Muscle of leg (tissue), 16 donors: ENCODE measurements at places on chromosomes 11 and 22. TPM values are rescaled to one million over a fixed set of nuclear protein-coding genes. Genes with fewer than 3 reads are reported as not detected.

- peaks cover 2% of the 10 kb centered on the region for H3K27me3 ChIP-seq
- peaks cover 15% of the 10 kb centered on the region for H3K4me1 ChIP-seq
- H3K27ac ChIP-seq, result peak within 1 kb of the TSS; percentile 65
- H3K4me3 ChIP-seq, result peak within 1 kb of the TSS; percentile 30
- no peaks in the 10 kb centered on the region for H3K36me3 ChIP-seq
- peak; percentile 82 for DNase-seq
Measured at GRCh38 chr11:64996710-64997380, at the start of gene BATF2. Gene BATF2 (minus strand): TSS chr11:64996971. CDS start chr11:64996914, 57 bp downstream.

GRCh38 chr11:108886005-108886659, 221.3 kb downstream of the DDX10 start:
- H3K36me3 ChIP-seq, result no peaks in the 10 kb centered on the region
- no peak overlapping the region for H3K27ac ChIP-seq
- H3K4me1 ChIP-seq, result peaks cover 3% of the 10 kb centered on the region

- no peaks in the 10 kb centered on the region for H3K27me3 ChIP-seq
- no peaks in the 10 kb centered on the region for H3K36me3 ChIP-seq
- no peak overlapping the region for H3K4me3 ChIP-seq
- peaks cover 87% of the 10 kb centered on the region for H3K4me1 ChIP-seq
- no peak overlapping the region for H3K27ac ChIP-seq
- peak; percentile 49 for DNase-seq
Measured at GRCh38 chr11:11971906-11972547, 36.4 kb downstream of the DKK3 start.

GRCh38 chr11:60855726-60856633, at the start of gene PTGDR2:
Gene PTGDR2 (minus strand): TSS chr11:60855950. CDS start chr11:60853722, 2,228 bp downstream.
- H3K36me3 ChIP-seq, result peaks cover 16% of the 10 kb centered on the region
- no peak for DNase-seq
- H3K27me3 ChIP-seq, result no peaks in the 10 kb centered on the region
- peaks cover 15% of the 10 kb centered on the region for H3K4me1 ChIP-seq

- H3K4me3 ChIP-seq, result no peak overlapping the region
- DNase-seq, result no peak
- H3K4me1 ChIP-seq, result peaks cover 4% of the 10 kb centered on the region
Measured at GRCh38 chr11:113241636-113242054, 72.7 kb upstream of the TTC12 start.

DNA sequence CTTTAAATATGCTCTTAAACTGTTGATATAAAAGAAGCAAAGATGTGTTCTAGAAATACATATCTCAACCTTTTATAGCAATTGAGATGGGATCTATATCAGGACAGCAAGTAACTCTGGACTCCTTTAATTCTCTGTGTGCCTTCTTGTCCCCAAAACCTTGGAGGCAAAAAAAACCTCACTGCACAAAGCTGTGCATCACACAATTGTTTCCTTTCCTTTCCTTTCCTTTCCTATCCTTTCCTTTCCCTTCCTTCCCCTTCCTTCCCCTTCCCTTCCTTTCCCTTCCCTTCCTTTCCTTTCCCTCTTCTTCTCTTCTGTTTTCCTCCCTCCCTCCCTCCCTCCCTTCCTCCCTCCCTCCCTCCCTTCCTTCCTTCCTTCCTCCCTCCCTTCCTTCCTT, 9.5 kb upstream of the TTC12 start:
- H3K4me1 ChIP-seq, result no peaks in the 10 kb centered on the region
- no peaks in the 10 kb centered on the region for H3K27me3 ChIP-seq

DNA sequence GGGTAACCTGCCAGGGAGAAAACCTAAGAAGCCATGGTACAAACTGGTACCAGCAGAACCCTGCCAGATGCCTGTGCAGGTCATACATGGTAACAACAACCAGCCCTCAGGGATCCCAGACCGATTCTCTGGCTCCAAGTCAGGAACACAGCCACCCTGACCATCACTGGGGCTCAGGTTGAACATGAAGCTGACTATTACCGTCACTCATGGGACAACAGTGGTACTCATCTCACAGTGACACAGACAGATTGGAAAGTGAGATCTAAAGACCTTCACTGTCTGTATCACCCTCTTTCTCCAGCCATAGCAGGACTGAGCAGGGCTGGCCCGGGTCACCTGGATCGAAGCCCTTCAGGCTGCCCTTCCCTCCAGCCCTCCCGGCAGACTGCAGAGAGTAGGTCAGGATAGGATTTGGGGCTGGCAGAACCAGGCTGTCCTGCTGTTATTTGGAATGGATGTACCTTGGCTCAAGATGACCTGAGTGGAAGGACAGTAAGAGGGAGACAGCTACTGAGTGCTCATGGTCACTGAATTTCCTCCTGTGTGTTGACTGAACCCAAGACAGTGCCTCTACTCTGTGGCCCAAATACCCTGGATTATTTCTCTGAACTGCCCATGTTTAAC, 94.7 kb downstream of the GGTLC2 start:
- H3K27me3 ChIP-seq, result peaks cover 11% of the 10 kb centered on the region
- DNase-seq, result no peak
- no peak overlapping the region for H3K27ac ChIP-seq
- no peaks in the 10 kb centered on the region for H3K4me1 ChIP-seq

GRCh38 chr22:37167176-37167980, 17.7 kb upstream of the IL2RB start:
- no peaks in the 10 kb centered on the region for H3K36me3 ChIP-seq
- peaks cover 2% of the 10 kb centered on the region for H3K27me3 ChIP-seq
- no peak overlapping the region for H3K4me3 ChIP-seq
- no peak overlapping the region for H3K27ac ChIP-seq
- H3K4me1 ChIP-seq, result peaks cover 4% of the 10 kb centered on the region

GRCh38 chr11:11567936-11568650, 53.7 kb downstream of the GALNT18 start:
- no peaks in the 10 kb centered on the region for H3K27me3 ChIP-seq
- no peak overlapping the region for H3K4me3 ChIP-seq
- H3K36me3 ChIP-seq, result no peaks in the 10 kb centered on the region
- H3K4me1 ChIP-seq, result peaks cover 26% of the 10 kb centered on the region

DNA sequence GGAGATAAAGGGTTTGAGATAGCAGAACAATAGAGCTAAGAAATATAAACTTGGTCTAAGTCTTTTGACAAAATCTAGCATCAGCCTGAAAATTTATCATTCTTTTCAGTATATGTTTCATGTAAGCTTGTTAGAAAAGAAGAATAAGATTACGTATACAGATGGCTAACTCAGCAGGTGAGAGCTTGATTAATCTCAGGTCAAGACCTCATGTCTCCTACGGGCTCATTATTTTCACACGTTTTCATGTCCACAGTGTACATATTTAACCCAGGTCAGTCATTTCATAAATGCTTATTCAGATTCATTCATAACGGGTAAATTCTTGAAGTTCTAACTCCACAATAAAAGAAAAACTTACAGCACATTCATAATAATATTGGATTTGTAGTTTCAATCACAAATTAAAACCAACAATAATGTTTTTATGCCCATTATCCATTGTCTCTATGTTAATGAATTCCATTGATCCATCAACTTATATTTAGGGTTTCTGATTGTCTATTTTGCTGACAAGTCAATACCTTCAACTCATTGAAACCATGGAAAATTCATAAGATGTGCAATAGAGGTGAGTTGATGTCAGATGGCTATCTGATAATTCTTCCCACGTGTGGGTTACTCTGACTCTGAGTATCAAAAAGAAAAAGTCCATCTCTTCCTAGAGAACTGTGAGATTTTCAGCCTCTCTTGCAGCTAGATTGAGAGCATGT, 102.6 kb downstream of the CASP12 start:
- no peaks in the 10 kb centered on the region for H3K36me3 ChIP-seq
- no peaks in the 10 kb centered on the region for H3K4me1 ChIP-seq
- H3K27ac ChIP-seq, result no peak overlapping the region
- no peak for DNase-seq

DNA sequence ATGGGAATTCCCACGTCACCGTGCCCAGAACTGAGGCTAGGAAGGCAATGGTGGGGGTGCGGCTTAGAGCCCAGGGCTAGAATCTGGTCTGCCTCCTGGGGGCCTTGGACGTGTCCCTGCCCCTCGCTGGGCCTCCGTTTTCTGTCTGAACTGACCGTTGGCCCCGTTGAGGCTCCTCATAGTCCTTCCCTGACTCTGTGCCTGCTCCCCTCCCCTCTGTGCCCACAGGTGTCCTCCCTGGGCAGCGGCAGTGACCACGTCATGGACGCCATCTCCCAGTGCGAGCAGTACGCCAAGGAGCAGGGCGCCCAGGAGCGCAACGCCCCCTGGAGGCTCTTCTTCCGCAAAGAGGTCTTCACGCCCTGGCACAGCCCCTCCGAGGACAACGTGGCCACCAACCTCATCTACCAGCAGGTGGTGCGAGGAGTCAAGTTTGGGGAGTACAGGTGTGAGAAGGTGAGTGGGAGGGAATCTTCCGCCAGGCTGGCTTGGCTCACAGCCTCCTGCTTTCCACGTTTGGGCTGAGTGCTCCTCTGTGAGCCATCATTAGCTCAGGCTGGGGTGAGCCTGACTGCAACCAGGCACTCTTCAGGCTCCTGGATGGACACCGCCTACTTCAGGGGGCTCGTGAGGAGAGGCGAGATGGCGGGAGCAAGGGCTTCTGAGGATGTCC, 63.9 kb downstream of the MYO7A start:
- H3K4me3 ChIP-seq, result no peak overlapping the region
- no peaks in the 10 kb centered on the region for H3K36me3 ChIP-seq
- peaks cover 2% of the 10 kb centered on the region for H3K27me3 ChIP-seq
- H3K27ac ChIP-seq, result no peak overlapping the region
- DNase-seq, result no peak

GRCh38 chr11:125168918-125169456, 4.4 kb downstream of the PKNOX2 start:
- H3K36me3 ChIP-seq, result peaks cover 2% of the 10 kb centered on the region
- H3K27me3 ChIP-seq, result peaks cover 17% of the 10 kb centered on the region
- H3K27ac ChIP-seq, result peak overlapping the region; percentile 96
- H3K4me3 ChIP-seq, result no peak overlapping the region
- H3K4me1 ChIP-seq, result peaks cover 62% of the 10 kb centered on the region

GRCh38 chr11:31818874-31819331, 7.8 kb upstream of the PAX6 start:
- peaks cover 97% of the 10 kb centered on the region for H3K27me3 ChIP-seq
- H3K36me3 ChIP-seq, result no peaks in the 10 kb centered on the region
- DNase-seq, result no peak
- H3K4me1 ChIP-seq, result peaks cover 42% of the 10 kb centered on the region
- H3K27ac ChIP-seq, result no peak overlapping the region

- H3K4me1 ChIP-seq, result no peaks in the 10 kb centered on the region
- no peaks in the 10 kb centered on the region for H3K36me3 ChIP-seq
- no peaks in the 10 kb centered on the region for H3K27me3 ChIP-seq
- no peak overlapping the region for H3K4me3 ChIP-seq
- no peak overlapping the region for H3K27ac ChIP-seq
- DNase-seq, result no peak
Measured at GRCh38 chr11:60343094-60343704, 16.1 kb downstream of the MS4A6E start.

- DNase-seq, result no peak
- H3K4me3 ChIP-seq, result no peak overlapping the region
- H3K36me3 ChIP-seq, result peaks cover 48% of the 10 kb centered on the region
Measured at GRCh38 chr11:33719587-33719986, 16.6 kb downstream of the CD59 start.

DNA sequence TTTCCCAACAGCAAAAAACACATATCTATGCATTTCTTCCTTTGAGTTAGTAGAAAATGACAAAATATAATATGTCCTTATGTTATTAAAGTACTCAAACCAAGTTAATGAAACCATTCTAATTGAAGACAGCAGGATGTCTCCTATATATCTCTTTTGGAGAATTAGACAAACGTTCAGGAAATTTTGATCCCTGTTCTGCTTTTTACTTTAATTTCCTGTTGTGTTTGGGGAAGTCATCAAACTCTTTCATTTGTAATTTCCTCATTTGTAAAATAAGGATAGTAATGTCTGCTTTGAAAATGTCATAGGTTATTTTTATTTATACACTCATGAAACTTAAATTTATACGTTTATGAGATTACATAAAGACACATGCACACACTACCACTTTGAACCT, 281.8 kb upstream of the ANO5 start:
- H3K27ac ChIP-seq, result no peak overlapping the region
- H3K27me3 ChIP-seq, result no peaks in the 10 kb centered on the region
- no peak overlapping the region for H3K4me3 ChIP-seq
- H3K36me3 ChIP-seq, result no peaks in the 10 kb centered on the region
- no peak for DNase-seq

- H3K4me1 ChIP-seq, result no peaks in the 10 kb centered on the region
- no peaks in the 10 kb centered on the region for H3K27me3 ChIP-seq
- no peak overlapping the region for H3K4me3 ChIP-seq
- DNase-seq, result peak; percentile 24
- no peak overlapping the region for H3K27ac ChIP-seq
Measured at GRCh38 chr22:20741634-20742581, 32.0 kb upstream of the SERPIND1 start.

- H3K27ac ChIP-seq, result peak overlapping the region; percentile 85
- H3K4me1 ChIP-seq, result peaks cover 90% of the 10 kb centered on the region
- peak; percentile 87 for DNase-seq
- no peaks in the 10 kb centered on the region for H3K27me3 ChIP-seq
- H3K4me3 ChIP-seq, result peak overlapping the region; percentile 79
Measured at GRCh38 chr22:19986410-19987341, 29.9 kb downstream of the ARVCF start.

- no peaks in the 10 kb centered on the region for H3K4me1 ChIP-seq
- H3K4me3 ChIP-seq, result no peak overlapping the region
- peaks cover 15% of the 10 kb centered on the region for H3K36me3 ChIP-seq
- H3K27ac ChIP-seq, result no peak overlapping the region
- H3K27me3 ChIP-seq, result no peaks in the 10 kb centered on the region
Measured at GRCh38 chr11:113796663-113797259, 17.2 kb downstream of the CLDN25 start.

DNA sequence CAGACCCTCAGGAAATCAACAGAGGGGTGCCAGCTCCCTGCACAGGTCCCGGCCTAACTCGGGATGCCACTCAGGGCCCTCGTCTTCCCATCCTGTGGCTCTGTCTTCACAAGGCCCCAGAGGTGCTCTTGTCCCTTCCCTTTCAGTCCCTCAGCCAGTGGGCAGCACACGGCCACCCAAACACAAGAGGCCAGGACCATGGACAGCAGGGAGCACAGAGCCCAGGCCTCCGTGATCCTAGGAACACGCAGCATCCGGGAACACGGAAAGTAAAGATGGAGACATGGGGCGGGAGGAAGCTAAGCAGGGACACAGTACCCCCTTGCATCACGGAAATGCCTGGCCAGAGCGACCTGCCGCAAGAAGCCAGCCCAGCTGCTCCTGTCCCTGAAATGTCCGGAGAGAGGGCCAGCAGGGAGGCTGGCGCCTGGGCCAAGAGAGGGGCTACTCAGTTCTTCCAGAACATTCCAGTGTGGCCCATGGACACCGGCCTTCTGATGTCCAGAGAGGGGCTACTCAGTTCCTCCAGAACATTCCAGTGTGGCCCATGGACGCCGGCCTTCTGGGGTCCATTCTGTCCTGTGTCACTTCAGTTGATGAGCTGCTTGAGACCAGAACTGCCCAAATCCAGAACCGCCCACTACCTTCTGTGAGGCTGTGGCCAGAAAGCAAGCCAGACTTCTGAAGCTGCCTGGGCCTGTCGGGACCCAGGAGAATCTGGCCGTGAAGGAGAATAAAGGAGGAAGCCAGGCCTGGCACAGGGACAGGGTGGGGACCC, 274.0 kb downstream of the BRD1 start:
- DNase-seq, result peak; percentile 39
- no peaks in the 10 kb centered on the region for H3K4me1 ChIP-seq
- no peaks in the 10 kb centered on the region for H3K36me3 ChIP-seq
- peaks cover under 1% of the 10 kb centered on the region for H3K27me3 ChIP-seq

Gene MMP1
- total RNA-seq, result 0.04 TPM

Gene SLC37A2
- total RNA-seq, result 2.6 TPM

Gene TBC1D22A
- total RNA-seq, result 8.0 TPM

Gene CD6
- 0.18 TPM for total RNA-seq

Gene VWA5A
- 101 TPM for total RNA-seq

Gene THY1
- total RNA-seq, result 161 TPM

Gene CTSW
- 0.75 TPM for total RNA-seq

Gene TRPC6
- 19.2 TPM for total RNA-seq

Gene HTR3A
- 0.04 TPM for total RNA-seq

Gene ENTHD1
- total RNA-seq, result not detected
